Stimulated activated naive CD8-positive, alpha-beta T cell treated with anti-CD3 and anti-CD28 coated beads, Interleukin-15, amount 100 ng/mL, for 72 hours (primary cell): ENCODE measurements at places on chromosomes 16 and 17.

DNA sequence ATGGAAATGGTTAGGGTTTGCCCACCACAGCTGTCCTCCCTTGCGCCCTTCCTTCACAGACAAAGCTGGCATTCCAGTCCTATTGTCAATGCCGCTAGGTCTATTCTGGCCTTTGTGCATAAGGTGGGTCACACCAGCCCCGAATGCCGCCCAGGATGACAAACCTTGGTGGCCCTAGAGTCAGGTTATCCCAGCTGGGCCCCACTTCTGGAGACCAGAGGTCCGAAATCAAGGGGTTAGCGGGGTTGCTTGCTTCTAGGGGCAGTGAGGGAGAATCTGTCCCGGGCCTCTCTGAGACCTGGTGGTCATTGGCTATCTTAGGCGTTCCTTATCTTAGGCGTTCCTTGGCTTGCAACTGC is 472.1 kb downstream of the SOX9 start:
- no peak for DNase-seq

DNA sequence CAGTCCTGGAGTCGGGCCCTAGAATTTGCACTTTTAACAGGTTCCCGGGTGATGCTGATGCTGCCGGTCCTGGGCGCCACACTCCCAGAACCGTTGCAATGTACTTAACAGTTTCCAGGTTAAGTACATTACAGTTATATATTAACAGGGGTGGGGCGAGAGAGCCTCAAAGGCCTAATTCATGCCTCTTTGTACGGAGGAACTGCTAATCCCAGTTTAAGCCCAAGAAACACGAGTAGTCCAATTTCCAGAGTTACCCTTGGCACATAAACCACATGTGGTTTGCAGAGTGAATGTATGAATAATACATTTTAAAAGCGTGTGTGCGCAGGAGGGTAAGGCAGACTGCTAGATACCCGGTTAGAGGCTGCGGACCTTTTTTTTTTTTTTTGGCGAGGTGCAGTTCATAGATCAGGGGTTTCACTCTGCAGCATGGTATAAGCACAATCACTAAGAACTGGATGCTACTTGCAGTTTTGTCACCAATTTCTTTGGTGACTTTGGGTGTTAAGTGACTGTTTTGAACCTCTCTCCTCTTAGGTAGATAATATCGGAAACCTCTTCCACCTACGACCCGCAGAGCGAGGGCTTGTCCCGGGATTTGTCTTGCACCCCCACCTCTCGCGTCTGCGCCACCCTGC is 713 bp downstream of the COX11 start:
- peak; percentile 3 for DNase-seq

- DNase-seq: no peak
Observed at GRCh38 chr17:40338941-40339649, 25.4 kb downstream of the GJD3 start.

DNA sequence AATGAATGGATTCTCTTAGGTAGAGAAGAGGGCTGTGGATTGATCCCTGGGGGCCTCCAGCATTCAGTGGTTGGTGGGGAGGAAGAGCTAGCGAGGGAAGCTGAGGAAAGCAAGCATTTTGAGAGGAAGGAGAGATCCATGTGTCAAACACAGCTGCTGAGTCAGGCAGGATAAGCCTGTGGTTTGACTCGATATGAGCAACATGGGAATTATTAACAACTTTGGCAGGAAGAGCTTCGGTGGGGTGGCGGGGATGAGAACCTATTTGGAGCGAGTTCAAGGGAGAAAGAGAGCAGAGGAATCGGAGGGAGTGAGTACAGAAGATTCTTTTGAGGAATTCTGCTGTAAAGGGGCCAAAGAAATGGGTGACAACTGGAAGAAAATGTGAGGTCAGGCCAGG is 59.5 kb upstream of the CDC42EP4 start:
- DNase-seq: no peak

- no peak for DNase-seq
Observed at GRCh38 chr17:28684963-28685362, 23.0 kb downstream of the SUPT6H start.

- DNase-seq: no peak
Observed at GRCh38 chr17:37148156-37148555, 199.4 kb downstream of the AATF start.

DNA sequence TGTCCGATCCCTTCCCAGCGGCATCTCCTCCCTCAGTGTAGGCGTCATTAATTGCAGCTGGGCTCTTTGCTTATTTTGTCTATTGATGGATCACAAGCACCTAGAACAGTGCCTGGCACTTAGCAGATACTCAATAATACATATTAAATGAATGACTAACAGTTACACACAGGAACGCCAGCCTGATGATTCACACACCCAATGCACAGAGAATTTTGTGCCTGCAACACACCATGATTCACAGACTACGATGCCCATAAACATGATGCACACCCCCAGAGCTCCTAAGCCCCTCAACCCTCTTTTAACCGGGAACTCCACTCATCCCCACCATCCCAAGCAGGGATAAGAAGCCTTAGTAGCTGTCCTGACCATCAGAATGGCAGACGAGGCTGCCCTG is 66.6 kb upstream of the TMEM97 start:
- no peak for DNase-seq

DNA sequence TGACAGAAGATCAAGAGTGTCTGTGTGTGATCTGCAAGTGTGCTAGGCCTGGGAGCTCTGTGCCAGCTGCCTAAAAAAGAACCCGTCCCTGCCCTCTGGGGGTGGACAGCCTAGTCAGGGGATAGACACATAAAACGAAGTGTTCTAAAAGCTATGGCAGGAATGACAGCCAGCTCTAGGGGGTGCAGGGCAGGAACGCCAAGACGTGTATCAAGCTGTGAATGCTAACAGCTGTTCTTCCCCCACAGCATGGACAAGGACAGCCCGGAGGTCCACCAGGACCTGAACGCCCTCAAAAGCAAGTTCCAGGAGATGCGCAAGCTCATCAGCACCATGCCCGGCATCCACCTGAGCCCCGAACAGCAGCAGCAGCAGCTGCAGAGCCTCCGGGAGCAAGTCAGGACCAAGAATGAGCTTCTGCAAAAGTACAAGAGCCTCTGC is 5.1 kb downstream of the RASD1 start:
- DNase-seq: no peak

DNA sequence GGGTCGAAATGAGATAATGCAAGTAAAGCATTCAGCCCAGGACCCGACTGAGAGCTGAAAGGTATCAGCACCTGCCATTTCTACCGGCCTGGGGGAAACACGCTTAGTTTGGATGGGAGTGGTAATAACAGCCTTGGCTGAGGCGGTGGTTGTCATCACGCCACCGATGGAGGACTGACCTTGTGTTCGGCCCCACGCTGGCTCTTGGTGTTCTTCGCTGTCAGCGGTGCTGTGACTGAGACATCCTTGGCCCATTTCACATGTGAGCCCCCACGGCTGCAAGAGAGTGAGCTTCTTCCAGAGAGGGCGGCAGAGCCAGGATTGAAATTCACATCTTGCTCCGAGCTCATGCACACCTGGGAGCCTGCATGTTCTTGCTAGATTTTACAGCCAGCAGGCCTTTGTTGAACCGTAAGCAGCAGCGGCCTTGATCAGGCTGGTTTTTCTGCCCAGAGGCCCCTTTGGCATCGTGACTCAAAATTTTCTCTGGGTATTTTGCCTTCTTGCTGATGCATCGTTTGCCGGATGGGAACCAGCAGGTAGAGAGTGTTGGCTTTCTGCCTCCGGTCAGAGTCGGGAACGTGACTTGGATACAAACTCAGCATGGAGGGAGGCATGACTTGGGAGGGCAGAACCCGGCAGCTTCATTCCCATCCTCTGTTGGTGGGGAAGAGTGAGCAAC is 341.5 kb downstream of the SNX29 start:
- no peak for DNase-seq
